NCI-H510A (cell line): ENCODE measurements at places on chromosomes 11 and 22.

- no peak for DNase-seq
These were observed 74.8 kb downstream of the NAT10 start for GRCh38 chr11:34180040-34180813.

GRCh38 chr11:114679505-114679904, 1.2 kb downstream of the NXPE2 start:
- no peak for DNase-seq

DNA sequence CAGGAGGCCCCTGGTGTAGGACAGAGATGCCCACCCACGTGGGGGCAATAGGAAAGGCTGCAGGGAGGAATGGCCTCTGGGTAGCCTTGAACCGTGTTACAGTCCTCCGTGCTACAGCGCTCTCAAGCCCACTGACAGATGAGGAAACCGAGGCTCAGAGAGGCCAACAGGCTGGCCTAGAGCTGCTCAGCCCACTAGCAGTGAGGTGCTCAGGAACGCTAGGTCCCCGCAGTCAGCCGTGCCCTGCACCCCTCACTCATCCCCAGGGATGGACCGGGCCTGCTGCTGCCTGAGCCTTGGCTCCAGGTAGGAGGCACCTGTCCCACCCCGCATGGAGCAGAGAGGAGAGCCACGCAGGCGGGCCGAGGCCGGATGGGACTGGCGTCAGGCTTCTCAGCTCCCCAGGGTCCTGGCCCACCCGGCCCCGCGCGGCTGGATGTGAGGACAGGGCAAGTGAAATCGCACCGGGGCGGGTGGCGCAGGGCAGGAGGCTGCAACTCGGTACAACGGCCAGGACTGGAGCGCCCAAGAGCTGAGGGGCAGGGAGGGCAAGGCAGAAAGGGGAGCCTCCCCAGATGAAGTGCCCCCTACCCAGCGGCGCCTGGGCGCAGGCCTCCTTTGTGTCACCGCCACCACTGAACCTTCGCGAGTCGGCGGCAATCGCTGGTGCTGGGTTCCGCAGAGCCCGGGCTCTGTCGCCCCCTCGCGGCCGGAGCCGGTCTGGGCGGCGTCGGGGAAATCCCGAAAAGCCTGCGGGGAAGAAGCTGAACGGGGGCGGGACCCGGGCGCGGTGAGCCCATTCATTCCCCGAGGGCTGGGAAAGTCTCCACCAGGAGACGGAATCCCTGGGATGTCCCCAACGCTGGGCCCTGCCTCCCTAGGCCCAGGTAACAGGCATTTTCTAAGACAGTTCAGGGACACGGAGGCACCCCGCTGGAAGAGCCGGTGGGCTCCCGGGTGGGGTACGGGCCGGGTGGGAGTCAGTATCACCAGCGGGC, 8.4 kb upstream of the SLC2A11 start:
- peak; percentile 57 for DNase-seq

DNA sequence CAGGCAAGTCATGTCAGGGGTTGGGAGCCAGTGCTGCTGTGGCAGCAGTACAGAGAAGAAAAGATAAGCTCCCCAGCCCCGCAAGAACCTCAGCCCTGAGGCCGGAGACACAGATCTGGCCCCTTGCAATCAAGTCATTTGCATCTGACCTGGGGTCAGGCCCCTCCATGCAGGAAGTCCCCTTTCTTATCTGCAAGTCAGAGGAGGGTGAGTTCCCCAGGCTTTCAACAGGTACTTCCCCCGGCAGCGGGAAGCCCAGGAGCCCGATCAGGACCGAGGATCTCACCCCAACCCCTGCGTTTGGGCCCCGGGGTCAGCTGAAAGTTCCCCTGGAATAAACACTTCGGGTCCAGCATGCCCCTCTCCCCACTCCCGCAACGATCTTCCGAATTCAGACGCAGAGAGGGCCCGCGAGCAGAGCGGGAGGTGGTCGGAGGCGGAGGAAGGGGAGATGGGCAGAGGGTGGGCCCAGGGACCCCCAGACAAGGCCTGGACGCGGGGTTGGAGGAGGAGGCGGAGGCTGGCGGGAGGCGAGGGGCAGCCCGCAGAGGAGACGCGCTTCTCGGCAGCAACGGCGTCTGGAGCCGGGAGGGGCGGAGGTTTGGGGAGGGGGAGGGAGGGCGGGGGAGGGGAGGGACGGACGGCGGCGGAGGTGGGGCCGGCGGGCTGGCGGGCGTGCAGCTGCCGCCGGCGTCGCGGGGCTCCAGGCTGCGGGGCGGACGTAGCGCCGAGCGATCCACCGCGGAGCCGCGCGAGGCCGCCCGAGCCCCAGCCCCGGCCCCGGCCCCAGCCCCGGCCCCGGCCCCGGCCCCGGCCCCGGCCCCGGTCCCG, at the start of gene TSPAN18:
TSS of gene TSPAN18 (plus strand) at position 680 of the 831 bp plus-strand sequence. CDS start 179,455 bp downstream, outside the sequence.
- DNase-seq, result no peak

DNA sequence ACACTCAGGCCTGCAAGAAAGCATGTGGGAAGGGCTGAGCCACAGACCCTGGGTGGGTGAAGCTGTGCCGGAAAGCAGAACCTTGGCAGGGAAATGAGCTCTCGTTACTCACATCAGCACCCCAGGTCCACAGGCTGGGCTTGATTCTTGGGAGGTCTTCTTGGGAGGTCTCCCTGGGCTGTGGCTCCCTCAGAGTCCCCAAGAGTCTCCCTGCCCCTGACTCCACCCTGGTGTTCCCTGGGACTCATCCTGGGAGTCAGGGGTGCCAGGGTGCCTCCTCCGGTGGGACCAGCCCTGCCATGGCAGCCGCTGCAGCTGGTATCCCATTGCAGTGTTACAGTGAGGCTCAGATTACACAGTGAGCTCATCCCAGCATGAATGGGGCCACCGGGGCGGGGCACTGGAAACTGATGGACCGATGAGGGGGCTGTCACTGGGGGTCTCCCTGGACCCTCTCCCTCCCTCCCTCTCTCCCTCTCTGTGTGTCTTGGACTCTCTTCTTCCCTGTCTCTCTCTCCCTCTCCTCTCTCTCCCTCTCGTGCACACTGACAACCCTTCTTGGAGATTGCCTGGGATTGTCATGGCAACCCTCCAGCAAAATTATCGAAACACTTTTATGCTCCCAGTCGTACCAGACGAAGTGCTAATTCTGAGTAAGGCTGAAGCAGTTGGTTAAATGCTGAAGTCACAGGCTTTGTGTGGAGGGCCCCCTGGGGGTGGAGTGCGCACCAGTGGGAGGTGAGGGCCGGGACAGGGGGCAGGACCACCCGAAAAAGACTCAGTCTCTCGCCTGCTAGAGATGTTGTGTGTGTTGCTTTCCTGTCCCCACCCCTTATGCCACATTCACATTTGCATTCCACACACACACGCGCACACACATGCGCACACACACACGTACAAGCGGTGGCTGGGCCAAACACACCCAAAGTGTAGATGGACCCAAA, 8.6 kb upstream of the C11orf96 start:
- DNase-seq, result no peak
